Right cardiac atrium (tissue), 5 donors: ENCODE measurements at places on chromosomes 7 and 10. TPM values are rescaled to one million over a fixed set of nuclear protein-coding genes. Genes with fewer than 3 reads are reported as not detected.

ATOH7 gene
- not detected for total RNA-seq

OR2A12 gene
- total RNA-seq = not detected

GRCh38 chr7:141701489-141702046 is 398 bp downstream of the DENND11 start:
- peak; percentile 74 for DNase-seq

GRCh38 chr10:24952143-24952706 is at the start of gene PRTFDC1:
Gene PRTFDC1 (minus strand): TSS chr10:24952606. CDS start chr10:24952575, 31 bp downstream.
- peak; percentile 87 for DNase-seq

DNA sequence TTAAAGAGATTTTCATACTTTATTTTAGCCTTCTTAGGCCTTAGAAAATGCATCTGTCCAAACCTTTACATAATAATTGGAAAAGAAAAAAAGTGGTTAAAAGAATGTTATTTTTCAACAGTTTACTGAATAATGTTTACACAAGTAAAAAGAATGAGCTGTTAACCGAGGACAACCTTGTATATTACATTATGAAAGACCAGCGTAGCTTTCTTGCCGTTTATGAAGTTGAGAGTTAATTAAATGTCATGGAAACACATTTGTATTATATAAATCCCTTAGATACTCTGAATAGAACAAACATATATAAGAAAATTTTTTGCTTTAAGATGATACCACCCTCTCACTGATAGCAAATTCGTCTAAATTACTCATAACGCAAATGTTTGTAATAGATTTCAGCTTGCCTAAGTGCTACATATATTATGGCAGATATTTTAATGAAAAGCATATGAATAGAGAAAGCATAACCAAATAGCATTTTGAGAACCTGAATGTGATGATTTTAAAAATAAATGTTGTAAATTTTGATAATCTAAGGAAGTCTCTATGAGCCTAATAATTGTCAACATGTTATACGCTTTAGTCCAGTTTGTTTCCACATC is 9.1 kb downstream of the CACNB2 start:
- no peak for DNase-seq
